NCI-H2171 (cell line): ENCODE measurements at places on chromosomes 13 and 19.

DNA sequence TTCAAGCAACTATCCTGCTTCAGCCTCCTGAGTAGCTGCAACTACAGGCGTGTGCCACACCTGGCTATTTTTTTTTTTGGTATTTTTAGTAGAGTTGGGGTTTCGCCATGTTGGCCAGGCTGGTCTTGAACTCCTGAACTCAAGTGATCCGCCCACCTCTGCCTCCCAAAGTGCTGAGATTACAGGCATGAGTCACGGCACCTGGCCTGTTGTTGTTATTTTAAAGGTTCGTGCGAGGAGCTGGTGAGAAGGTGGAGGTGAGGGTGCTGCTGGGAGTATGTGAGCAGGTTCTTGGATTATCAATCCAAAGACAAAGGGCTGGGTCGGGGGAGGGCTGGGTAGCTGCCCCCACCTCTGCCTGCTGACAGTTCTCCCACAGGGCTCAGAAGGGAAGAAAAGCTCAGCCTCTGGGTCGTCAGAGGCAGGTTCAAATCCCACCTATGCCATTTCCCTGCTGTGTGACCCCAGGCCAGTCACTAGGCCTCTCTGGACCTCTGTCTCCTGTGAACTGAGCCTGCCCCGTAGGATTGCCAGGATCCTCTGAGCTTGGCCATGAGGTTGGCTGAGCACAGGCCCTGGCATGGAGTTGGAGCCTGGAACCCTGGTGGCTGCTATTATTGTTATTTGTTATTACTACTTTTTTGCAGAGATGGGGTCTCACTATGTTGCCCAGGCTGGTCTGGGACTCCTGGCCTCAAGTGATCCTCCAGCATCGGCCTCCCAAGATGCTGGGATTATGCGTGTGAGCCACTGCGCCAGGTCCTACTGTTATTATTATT, 1.5 kb downstream of the CKM start:
- DNase-seq, result no peak

GRCh38 chr13:113952983-113953520, 20.8 kb downstream of the C13orf46 start:
- DNase-seq, result no peak

- DNase-seq, result no peak
These were observed 92.3 kb upstream of the ANKRD10 start for GRCh38 chr13:111007209-111007608.

DNA sequence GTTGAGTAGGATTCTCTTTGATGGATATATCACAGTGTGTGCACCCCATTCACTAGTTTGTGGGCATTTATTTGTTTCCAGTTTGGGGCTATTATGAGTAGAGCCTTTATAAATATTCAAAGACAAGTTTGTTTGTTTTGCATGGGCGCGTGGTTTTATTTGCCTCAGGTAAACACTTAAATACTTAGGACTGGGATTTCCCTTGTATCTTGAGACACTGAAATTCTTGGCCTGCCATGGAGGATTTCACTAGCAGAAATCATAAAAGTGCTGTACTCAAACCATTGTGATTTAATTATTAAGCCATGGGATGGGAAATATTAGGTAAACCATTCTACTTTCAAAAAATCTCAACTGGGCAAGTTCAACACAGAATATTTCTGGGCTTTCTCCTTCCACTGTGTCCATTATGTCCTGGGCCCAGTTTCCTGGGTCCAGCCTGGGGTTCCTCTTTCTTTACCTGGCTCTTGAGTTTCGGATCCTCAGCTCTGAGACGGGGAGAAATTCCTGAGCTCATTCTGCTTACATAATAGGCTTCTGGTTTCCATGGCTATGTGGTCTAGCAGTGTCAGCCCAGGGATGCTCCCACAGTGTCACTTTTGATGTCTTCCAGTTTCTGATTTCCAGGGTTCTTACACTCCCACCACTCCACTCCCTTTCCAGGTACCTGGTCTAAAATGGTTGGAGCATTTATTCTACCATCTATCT, 14.4 kb downstream of the MYO16 start:
- no peak for DNase-seq

DNA sequence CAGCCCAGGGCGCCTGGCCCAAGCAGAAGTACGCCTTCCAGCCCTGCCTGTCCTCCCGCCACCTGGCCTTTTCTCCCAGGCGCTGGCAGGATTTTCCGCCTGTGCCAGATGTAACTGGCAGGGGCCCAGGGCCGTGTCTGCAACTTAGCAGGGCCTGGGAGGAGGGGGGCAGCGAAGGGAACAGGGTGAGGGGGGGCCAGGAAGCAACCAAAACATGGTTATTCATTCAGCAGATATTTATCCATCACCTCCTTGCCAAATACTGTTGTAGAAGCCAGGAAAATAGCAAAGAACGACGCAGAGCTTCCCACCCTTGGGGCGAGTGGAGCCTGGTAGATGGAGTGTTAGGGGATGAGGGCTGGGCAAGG, 5.6 kb downstream of the TLE6 start:
- DNase-seq, result peak; percentile 96
